Stimulated activated CD8-positive, alpha-beta memory T cell treated with anti-CD3 and anti-CD28 coated beads, Interleukin-2, amount 100 ng/mL, for 1 hour (primary cell): ENCODE measurements at places on chromosomes 11 and 22.

DNA sequence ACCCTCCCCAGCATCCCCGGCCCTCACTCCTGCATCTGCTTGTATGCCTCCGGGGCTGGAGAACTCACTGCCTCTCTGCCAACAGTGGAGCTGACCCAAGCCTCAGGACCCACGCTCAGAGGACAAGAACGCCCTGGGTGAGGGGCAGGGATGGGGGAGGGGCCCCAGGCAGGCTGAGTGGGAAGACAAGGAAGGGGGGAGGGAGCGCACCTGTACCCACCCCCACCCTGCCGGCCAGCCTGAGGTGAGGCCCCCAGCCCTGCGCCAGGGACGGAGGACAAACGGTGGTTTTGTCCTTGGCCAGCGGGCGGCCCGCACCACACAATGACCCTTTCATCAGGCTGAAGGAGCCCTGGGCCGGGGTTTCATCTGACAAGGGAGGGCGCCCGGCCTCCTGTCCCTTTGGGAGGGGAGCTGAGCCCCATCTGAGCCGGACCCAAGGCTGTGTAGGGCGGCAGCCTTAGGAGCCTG is 10.0 kb downstream of the WNT7B start:
- no peak for DNase-seq

DNA sequence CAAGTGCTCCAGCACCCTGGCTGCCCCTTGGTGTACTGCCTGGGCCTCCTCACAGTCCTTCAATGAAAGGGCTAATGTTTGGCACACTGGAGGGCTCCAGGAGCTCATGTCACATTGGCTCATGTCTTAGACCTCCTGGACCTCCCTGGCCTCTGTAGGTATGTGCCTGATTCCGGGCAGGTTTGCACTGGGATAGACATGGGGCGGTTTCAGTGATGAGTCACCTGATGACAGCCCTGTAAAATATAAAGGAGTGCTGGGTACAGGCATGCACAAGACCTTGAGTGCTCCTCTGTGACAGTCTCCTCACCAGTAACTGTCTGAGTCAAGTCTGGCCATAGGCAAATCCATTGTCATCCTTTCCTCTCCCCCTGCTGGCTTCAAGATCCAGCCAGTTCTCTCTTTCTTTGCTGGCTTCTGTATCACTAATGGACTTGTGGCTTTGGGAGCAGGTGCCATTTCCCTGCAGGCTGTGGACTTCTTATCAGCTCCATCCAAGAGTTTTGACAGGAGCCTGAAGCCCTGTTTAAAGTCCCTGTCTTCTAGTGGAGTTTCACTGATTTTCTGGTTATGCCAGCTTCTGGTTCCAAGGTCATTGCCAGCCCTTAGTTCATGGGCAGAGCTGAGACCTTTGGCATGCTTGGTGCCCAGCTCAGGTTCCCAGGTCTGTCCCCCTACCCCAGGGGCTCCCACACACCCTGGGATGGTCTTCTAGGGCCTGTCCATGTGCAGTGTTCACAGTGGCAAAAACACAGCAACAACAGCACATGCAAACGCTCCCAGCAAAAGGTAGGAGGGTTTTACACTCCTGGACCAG is 22.7 kb upstream of the P2RY2 start:
- no peak for DNase-seq

DNA sequence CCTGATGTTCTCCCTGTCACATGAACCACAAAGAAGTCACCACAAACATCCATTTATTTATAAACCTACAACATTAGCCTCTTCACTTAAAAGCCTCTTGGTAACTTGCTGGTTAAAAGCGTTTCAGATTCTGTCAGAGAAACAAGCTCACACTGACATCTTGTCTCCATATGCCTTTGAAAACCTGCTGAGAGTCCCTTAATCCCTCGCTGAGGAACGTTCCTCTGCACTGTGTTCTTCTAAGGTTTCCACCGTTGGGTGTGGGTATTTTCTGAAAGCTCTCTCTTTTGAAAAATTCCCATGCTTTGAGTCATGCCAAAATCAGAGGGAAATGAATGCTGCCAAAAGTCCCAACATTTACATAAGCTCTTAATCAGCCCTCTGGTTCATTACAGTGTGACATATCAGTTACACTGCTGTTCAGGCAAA is 149.8 kb downstream of the CCDC34 start:
- DNase-seq: no peak

- no peak for DNase-seq
Observed at GRCh38 chr22:47176573-47177333, 414.3 kb downstream of the TBC1D22A start.

DNA sequence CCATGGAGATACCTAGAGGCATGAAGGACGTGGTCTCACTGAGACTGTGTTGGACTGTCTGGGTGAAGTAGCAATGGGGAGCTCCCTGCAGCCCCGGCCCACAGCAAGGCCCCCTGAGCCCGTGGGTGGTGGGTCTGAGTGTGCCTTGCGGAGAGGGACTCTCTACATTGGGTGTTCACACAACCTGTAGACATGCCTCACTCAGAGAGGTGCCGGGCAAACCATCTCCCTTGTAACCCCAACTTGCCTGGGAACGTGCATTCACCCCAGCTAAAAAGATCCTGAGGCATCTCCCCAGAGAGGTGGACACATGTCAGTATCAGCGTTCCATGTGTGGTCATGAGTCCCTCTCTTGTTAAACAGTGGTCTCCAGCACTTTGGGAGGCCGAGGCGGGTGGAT is 2.1 kb downstream of the VPREB1 start:
- no peak for DNase-seq

- DNase-seq: no peak
Observed at GRCh38 chr11:32920570-32920969, 28.0 kb downstream of the QSER1 start.
